Effector CD4-positive, alpha-beta T cell (primary cell): ENCODE measurements at places on chromosomes 1 and 21.

DNA sequence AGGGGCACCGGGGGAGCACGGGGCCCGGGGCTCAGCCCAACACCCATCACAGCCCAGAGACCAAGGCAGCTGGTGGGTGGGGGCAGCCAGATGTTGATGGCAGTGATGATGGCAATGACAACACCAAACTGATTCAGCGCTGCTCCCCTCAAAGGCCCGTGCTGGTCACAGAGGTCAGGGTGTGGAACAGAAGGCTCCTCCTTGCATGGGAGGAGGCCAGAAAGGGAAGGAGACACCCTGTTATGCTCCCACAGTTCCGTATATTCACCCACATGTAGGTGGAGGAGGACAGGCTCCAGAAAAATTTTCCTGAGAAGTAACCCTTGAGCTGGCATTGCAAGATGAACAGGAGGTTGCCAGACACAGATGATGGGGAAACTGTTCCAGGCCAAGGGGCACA is 414 bp downstream of the GUCA2B start:
- no peak for DNase-seq

DNA sequence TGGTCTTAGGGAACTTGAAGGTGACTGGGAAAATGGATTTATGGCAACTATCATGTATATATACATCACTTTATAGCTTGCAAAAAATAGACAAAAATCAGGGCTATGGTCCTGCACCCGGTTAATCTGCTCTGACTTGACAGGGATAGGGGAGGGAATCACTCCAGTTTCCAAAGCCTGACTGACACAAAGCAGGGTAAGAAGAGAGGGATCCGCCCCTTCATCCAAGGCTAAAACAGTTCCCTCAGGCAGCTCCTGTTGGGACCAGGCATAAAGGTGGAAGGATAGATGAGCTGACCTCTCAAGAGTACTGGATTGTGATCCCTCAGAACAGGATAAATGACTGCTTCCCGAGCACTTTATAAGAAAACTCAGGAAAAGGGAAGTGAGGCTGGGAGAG is 1.4 kb downstream of the PBXIP1 start:
- no peak for DNase-seq

- DNase-seq: no peak
Observed at GRCh38 chr1:206705726-206706297, 21.1 kb downstream of the MAPKAPK2 start.

- DNase-seq: no peak
Observed at GRCh38 chr1:219847215-219847855, 81.0 kb downstream of the SLC30A10 start.

- no peak for DNase-seq
Observed at GRCh38 chr21:14600569-14601297, 54.6 kb upstream of the SAMSN1 start.
